Spleen (tissue), 13 donors: ENCODE measurements at places on chromosomes 1 and 21. TPM values are rescaled to one million over a fixed set of nuclear protein-coding genes. Genes with fewer than 3 reads are reported as not detected.

SLAMF9 gene
- total RNA-seq: 1.3 TPM

CLCA4 gene
- not detected for total RNA-seq

- H3K36me3 ChIP-seq: peaks cover 74% of the 10 kb centered on the region
- H3K4me1 ChIP-seq: peaks cover 98% of the 10 kb centered on the region
- no peak for DNase-seq
- no peaks in the 10 kb centered on the region for H3K27me3 ChIP-seq
Measured at GRCh38 chr1:15418806-15419515, 9.3 kb downstream of the EFHD2 start.

- H3K36me3 ChIP-seq: no peaks in the 10 kb centered on the region
- H3K27ac ChIP-seq: no peak overlapping the region
- no peaks in the 10 kb centered on the region for H3K4me1 ChIP-seq
- DNase-seq: no peak
- no peaks in the 10 kb centered on the region for H3K27me3 ChIP-seq
Measured at GRCh38 chr1:208162903-208163302, 81.3 kb downstream of the PLXNA2 start.

DNA sequence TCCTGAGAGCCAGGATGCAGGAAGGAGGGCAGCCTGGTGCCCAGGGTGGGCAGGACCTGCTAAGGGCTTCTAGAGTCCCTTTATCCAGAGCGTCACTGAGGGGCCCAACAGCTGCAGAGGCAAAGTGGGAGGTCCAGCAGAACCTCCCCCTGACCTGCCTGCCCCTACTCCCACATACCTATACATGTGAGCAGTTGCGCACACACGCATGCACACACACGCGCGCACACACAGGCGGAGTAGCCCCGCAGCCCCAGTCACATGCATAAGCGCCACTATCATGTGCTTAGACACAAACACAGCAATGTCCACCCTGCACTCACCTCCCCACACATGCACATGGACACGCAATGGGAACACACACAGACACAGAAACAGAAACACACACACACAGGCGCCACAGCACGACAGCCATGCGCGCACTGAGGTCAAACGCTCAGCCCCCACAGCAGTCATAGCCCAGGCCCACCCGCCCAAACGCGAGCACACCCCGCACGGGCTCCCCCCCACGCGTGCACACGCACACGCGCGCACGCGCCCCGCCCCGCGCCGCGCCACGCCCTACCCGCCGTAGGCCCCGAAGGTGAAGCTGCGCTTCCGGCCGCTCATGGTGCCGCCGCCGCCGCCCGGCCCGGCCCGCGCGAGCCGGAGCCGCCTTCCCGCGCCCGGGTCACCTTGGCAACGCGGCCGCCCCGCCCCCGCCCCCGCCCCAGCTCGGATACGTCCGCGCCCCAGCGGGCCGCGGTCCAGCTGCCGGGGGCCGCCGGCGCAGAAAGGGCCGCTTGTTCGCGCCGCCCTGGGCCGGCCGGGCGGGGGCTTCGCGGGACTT is 17.7 kb downstream of the RAP1GAP start:
- H3K27ac ChIP-seq: no peak overlapping the region
- peak; percentile 84 for DNase-seq
- H3K4me1 ChIP-seq: peaks cover 23% of the 10 kb centered on the region
- H3K36me3 ChIP-seq: no peaks in the 10 kb centered on the region
- peak overlapping the region; percentile 41 for H3K4me3 ChIP-seq

DNA sequence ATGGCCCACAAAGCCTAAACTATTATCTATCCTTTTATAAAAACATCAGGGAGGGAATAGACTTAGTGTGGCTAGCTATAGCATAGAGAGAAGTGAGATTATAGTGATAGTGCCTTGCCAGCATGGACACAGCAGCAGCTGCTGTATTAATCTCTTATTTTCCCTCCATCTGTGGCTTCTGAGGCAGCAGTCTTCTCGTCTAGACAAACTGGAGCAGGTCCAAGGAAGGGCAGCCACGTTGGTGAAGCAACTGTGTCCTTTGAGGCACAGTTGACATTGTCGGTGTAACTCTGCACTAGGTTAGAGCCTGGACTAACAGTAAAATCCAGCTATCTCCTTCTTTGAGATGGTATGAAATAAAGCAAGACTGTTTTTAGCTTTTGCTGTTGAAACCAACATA is 131.3 kb downstream of the CACHD1 start:
- no peak overlapping the region for H3K27ac ChIP-seq
- H3K27me3 ChIP-seq: no peaks in the 10 kb centered on the region
- no peaks in the 10 kb centered on the region for H3K4me1 ChIP-seq
- H3K4me3 ChIP-seq: no peak overlapping the region

DNA sequence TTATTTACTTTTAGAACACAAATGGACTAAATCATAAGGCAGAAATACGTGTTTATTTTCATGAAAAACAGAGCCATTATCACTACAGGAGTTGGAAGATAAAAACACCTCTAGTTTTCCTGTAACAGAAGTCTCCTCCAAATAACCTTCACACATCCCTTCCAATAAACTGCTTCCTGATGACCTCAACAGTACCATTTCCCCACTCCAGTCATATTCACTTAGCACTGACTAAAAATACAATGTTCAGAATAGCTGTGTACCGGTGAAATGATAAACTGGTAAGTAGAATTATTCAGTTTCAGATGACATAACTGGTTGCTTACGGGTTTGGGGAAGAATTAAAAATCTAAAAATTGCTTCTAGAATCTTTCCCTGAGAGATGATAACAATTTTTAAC is 137.9 kb downstream of the DENND1B start:
- DNase-seq: no peak
- no peak overlapping the region for H3K4me3 ChIP-seq
- H3K36me3 ChIP-seq: no peaks in the 10 kb centered on the region
- H3K27me3 ChIP-seq: no peaks in the 10 kb centered on the region
- H3K4me1 ChIP-seq: no peaks in the 10 kb centered on the region
- peak overlapping the region; percentile 61 for H3K27ac ChIP-seq

DNA sequence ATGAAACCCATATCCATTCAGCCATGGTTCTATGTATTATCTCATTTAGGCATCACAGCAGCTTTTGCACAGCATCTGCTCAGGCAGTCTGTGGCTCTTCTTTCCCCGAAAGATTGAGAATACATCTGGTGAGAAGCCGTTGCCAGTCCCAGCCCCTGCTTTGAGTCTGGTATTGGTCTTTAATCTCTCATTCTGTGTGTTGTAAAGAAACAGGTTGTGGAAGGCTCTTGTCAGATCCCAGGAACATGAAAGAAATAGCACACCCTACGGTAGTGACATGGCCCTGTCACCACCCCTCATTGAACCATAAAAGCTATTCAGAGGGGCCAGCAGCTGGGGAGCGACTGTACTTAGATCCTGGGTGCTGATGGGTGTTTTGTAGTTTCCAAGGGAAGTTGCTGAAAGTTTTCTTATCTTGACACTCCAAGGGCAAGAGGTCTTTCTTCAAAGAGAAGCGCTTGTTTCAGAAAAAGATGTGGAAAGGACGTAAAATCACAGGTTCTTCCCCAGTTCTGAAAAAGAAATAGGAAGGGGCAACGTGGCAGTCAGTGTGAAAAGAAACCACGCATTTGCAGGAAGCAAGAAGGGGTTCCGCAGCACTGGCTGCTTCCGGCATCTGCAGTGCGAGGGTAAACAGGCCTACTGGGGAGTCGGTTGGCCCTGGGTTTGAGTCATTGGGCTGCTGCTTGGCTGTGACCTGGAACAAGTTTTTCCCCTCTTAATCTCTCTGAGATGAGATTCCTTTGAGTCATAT is 145.0 kb downstream of the DHRS3 start:
- peaks cover 77% of the 10 kb centered on the region for H3K4me1 ChIP-seq
- no peak overlapping the region for H3K4me3 ChIP-seq
- no peaks in the 10 kb centered on the region for H3K27me3 ChIP-seq

GRCh38 chr1:174968750-174969244 is 30.9 kb upstream of the CACYBP start:
- H3K4me1 ChIP-seq: peaks cover 32% of the 10 kb centered on the region
- no peak overlapping the region for H3K4me3 ChIP-seq
- no peak for DNase-seq
- no peaks in the 10 kb centered on the region for H3K27me3 ChIP-seq
- H3K27ac ChIP-seq: peak overlapping the region; percentile 85

DNA sequence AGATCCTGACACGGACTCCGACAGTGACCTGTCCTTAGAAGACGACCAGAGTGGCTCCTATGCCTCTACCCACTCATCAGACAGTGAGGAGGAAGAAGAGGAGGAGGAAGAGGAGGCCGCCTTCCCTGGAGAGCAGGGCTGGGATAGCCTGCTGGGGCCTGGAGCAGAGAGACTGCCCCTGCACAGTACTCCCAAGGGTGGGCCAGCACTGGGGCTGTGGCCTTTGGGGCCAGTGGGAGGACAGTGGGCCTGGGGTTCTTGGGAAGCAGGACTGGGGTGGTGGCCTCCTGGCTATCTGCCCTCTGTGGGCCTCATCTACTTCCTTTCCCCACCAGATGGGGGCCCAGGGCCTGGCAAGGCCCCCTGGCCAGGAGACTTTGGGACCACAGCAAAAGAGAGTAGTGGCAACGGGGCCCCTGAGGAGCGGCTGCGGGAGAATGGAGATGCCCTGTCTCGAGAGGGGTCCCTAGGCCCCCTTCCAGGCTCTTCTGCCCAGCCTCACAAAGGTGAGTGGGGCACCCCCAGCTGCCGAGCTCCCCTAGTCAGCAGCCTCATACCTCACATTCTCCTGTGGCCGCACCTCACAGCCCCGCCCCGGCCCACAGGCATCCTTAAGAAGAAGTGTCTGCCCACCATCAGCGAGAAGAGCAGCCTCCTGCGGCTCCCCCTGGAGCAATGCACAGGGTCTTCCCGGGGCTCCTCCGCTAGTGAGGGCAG is 10.0 kb downstream of the PSRC1 start:
- no peak for DNase-seq
- peaks cover 34% of the 10 kb centered on the region for H3K4me1 ChIP-seq
- H3K36me3 ChIP-seq: no peaks in the 10 kb centered on the region
- no peak overlapping the region for H3K4me3 ChIP-seq
- H3K27ac ChIP-seq: no peak overlapping the region

DNA sequence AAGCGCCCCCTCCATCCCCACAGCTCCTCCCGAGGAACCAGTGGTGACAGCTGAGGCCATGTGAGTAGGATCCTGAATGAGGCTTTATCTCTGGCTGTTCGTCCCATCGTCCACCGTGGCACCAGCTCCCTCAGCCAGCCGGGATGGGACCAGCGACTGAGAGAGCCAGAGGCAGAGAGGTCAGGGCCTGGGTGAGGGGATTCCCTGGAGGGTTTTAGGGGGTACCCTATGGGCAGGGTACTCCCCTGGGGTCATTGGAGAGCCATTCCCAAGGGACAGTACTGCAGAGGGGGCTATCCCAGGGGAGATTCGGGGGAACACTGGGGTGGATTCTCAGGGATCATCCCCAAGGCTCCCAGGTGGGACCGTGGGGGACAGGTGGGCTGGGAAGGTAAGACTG is 2.4 kb downstream of the TMEM125 start:
- peaks cover 5% of the 10 kb centered on the region for H3K4me1 ChIP-seq
- H3K4me3 ChIP-seq: no peak overlapping the region
- no peaks in the 10 kb centered on the region for H3K36me3 ChIP-seq
- no peak overlapping the region for H3K27ac ChIP-seq
- no peaks in the 10 kb centered on the region for H3K27me3 ChIP-seq

- DNase-seq: no peak
- H3K4me1 ChIP-seq: no peaks in the 10 kb centered on the region
- H3K27ac ChIP-seq: no peak overlapping the region
- H3K36me3 ChIP-seq: no peaks in the 10 kb centered on the region
- peaks cover 7% of the 10 kb centered on the region for H3K27me3 ChIP-seq
Measured at GRCh38 chr21:37878946-37879660, 37.2 kb downstream of the KCNJ6 start.

GRCh38 chr1:56045062-56045461 is 534.3 kb downstream of the PLPP3 start:
- no peaks in the 10 kb centered on the region for H3K4me1 ChIP-seq
- H3K27me3 ChIP-seq: no peaks in the 10 kb centered on the region
- H3K27ac ChIP-seq: no peak overlapping the region
- no peaks in the 10 kb centered on the region for H3K36me3 ChIP-seq
- no peak for DNase-seq

DNA sequence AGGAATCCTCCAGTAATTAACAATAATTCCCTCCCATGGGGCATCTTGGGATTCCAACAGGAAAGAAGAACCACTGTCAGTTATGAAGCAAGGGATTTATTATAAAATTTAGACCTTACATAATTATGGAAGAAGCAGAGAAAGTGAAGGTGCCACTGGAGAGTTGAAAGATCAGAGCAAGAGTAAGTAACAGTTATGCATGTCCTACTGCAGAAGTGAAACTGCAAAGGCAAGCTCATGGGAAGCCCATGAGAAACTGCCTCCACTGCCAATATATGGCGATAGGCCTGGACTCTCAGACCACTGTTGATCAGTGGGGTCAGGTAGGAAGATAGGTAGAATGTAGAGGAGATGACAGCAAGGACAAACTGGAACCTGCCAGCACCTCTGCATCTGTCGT is 123.6 kb upstream of the ZNF648 start:
- H3K36me3 ChIP-seq: no peaks in the 10 kb centered on the region
- DNase-seq: no peak
- no peak overlapping the region for H3K4me3 ChIP-seq
- H3K4me1 ChIP-seq: no peaks in the 10 kb centered on the region
- H3K27ac ChIP-seq: no peak overlapping the region

- H3K27ac ChIP-seq: no peak overlapping the region
- H3K36me3 ChIP-seq: no peaks in the 10 kb centered on the region
- no peak for DNase-seq
- no peaks in the 10 kb centered on the region for H3K4me1 ChIP-seq
Measured at GRCh38 chr1:240835291-240835690, 223.3 kb upstream of the GREM2 start.

DNA sequence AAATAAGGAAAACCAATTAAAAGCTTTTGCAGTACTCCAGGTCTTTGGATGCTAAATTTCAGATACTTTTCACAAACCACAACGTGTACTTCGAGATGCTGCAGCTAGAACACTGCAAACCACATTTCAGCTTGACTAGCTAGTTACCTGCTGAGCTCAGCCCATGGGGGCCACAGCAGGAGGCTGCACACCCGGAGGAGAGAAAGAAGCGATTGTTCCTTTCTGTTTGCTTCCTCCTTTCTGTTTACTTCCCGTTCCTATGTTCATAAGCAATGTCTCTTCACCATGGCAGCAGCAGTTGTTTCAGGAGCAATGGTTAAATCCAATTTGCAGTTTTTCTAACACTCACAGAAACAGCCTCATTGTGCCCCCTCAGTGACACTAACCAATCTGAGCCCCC is 225.6 kb upstream of the FGGY start:
- peak; percentile 81 for DNase-seq
- no peak overlapping the region for H3K27ac ChIP-seq
- no peaks in the 10 kb centered on the region for H3K27me3 ChIP-seq
- H3K4me3 ChIP-seq: no peak overlapping the region

GRCh38 chr1:87044424-87044823 is 130.0 kb downstream of the HS2ST1 start:
- no peaks in the 10 kb centered on the region for H3K27me3 ChIP-seq
- no peaks in the 10 kb centered on the region for H3K36me3 ChIP-seq
- DNase-seq: no peak

DNA sequence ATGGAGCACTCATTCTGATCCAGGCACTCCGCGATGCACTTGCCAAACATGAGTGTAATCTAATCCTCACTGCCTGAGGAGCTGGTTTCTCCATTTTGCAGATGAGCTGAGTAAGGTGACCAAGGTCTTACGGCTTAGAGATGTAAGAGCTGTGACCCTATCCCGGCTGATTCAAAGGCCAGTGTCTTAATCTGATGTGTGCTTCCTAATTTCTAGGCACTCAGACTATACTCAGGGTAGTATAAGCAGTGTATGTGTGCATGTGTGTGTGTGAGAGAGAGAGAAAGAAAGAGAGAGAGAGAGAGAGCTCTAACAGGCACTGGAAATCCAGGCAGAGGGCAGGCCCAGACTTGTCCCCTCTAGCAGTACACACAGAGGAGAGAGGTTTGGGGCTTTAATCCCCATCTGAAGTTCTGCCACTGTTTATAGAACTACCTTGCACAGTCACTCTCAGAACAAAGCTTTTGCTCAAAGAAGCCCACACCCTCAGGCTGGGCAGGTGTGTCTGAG is 188.2 kb downstream of the ZBTB18 start:
- no peaks in the 10 kb centered on the region for H3K4me1 ChIP-seq
- no peaks in the 10 kb centered on the region for H3K36me3 ChIP-seq
- no peaks in the 10 kb centered on the region for H3K27me3 ChIP-seq
- no peak overlapping the region for H3K4me3 ChIP-seq
- DNase-seq: no peak
